ENCODE measurements at places on chromosomes 3 and 15.

- DNase-seq = no peak
These were observed 73.5 kb downstream of the EDEM1 start for GRCh38 chr3:5260992-5261501.

GRCh38 chr15:21271566-21271965, 168.7 kb downstream of the POTEB3 start:
- no peak for DNase-seq

DNA sequence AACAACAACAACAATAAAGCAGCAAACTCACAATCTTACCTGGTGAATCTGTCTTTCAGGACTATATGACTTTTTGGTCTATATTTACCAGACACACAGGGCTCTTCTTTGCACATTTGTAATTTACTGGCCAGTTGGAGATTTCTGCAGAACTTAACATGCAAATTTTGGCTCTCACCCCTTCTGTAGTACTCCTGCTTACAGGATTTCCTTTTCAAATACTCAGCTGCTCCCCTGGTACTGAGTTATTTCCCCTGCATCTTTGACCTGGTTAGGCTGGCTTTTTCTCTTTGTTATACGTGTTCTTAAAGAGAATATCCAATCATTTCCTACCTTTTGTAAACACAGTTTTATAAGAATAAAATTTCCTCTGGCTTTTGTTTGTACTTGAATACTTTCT, 228.0 kb downstream of the MBNL1 start:
- DNase-seq = no peak

- DNase-seq = no peak
These were observed 92.6 kb upstream of the ARRDC4 start for GRCh38 chr15:97867870-97868269.

GRCh38 chr3:134308350-134308891, 57.8 kb upstream of the RYK start:
- peak; percentile 74 for DNase-seq

- DNase-seq = no peak
These were observed 27.2 kb downstream of the PIK3CA start for GRCh38 chr3:179175358-179175757.

GRCh38 chr3:68060191-68060590, 405.8 kb upstream of the SUCLG2 start:
- no peak for DNase-seq

DNA sequence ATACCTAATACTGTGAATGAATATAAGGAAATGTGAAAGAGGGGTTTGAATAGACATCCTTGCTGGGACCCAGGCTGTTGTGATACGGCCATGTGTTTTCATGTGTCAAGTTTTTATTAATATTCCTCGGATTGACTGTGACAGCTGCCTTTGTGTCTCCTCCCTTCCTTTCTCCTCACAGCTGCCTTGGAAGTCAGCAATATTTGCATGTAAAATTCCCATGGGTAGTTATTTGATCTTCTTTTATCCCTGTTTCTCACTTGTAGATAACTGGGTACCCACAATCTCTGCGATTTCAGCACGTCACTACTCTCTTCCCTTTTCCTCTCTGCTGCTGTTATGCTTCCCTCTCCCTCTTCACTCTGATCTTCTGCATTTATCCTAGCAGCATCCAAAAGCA, 9.4 kb downstream of the GPR156 start:
- no peak for DNase-seq

DNA sequence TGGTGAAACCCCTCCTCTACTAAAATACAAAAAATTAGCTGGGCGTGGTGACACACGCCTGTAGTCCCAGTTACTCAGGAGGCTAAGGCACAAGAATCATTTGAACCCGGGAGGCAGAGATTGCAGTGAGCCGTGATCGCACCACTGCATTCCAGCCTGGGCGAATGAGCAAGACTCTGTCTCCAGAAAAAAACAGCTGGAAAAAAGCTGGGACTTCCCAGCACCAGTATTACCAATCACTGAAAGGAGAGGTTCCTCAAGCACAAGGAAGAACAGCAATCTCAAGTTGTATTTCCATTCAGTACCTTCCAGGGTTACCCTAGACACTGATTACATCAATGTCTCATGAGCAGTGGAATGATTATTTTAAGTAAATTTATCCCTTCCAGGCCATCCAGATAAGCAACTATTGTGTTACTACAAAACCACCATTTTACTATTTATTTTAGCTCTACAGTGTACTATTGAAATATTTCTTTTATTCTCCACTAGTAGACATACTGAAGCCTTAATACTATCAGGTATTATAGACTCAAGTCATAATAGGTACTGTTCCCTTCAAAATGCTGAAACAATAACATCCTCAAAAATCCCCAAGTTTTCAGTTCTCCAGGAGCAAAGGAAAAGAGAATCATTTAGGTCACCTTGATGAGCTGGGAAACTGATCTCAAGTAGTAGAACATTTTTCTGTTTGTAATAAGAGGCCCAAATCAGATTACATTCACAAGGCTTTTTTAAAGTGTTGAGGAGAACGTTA, 54.8 kb upstream of the VGLL4 start:
- DNase-seq = no peak

- DNase-seq = no peak
These were observed 22.0 kb downstream of the CGNL1 start for GRCh38 chr15:57398336-57398735.

DNA sequence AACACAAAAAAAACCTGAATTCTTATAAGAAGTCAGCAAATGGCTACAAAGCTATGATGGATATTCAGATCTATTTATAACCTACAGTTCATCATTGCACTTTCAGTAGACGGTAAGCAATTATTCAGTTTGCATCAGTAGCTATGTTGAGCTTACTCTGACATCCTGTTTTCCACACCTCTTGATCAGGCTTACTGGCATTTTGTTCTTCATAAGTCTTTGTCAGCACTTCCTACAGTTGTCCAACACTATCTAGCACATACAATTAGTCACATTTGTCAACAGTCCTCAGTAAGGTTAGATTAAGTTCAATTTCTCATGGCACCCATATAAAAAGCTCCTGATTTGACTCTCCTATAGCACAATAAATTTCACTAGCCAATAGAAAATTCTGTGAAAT, 71.2 kb upstream of the ST3GAL6 start:
- no peak for DNase-seq

DNA sequence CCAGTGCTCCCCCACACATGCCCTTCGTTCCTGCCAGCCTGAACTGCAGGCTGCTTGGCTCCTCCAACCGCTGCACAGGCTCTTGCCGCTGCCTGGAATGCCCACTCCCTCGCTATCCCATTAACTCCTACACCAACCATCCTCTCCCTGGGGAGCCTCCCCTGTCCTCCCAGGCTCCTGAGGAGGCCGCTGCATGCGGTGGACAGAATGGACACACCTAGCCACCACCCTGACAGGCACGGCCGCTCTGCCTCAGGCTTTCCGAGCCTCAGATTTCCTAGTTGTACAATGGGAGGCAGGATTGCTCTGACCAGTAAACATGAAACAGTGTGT, 2.3 kb downstream of the PLXNB1 start:
- no peak for DNase-seq

- DNase-seq = no peak
These were observed 1.0 kb downstream of the COPS2 start for GRCh38 chr15:49154359-49154758.

DNA sequence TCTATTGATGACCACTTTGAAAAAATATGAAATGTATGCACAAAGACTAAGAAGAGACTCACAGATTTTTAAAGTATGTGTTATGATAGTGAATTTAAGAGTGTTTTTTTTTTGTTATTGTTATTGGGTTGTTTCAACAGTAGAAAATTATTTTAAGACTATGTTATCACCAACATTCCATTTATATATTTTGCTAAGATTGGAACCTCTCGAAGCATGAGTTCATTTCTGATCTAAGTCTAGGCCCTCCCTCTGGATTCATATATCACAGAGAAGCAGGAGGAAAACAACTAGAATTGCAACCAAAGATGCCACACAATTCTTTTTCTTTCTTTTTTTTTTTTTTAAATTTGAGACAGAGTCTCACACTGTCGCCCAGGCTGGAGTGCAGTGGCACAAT, 46.8 kb downstream of the ITGB5 start:
- DNase-seq = no peak

GRCh38 chr15:77633913-77634265, 1.2 kb upstream of the LINGO1 start:
- no peak for DNase-seq

DNA sequence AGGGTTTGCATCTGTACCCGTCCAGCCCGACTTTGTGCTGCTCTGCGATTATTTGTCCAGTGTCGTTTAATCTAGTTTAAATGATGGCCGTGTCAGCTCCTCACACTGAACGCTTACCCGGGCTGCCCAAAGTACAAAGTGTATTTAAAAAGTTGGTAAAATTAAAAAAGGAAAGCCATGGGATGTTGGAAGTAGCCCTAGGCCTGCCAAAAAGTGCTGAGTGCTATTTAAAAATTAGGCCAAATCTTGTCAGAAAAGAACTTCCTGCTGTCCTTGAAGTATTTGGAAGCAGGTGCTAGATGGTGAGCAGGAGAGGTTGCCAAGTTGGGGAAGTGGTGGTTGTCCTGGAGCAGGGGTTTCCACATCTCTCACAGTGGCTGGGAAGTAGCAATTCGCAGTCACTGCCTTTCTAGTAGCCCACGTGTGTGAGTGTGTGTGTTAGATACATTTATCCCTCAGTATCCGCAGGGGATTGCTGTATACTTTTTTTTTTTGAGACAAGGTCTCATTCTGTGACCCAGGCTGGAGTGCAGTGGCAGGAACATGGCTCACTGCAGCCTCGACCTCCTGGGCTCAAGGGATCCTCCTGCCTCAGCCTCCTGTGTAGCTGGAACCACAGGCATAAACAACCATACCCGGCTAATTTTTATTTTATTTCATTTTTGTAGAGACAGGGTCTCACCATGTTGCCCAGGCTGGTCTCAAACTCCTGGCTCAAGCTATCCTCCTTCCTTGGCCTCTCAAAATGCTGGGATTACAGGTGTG, 664 bp downstream of the PPCDC start:
- DNase-seq = peak; percentile 61

DNA sequence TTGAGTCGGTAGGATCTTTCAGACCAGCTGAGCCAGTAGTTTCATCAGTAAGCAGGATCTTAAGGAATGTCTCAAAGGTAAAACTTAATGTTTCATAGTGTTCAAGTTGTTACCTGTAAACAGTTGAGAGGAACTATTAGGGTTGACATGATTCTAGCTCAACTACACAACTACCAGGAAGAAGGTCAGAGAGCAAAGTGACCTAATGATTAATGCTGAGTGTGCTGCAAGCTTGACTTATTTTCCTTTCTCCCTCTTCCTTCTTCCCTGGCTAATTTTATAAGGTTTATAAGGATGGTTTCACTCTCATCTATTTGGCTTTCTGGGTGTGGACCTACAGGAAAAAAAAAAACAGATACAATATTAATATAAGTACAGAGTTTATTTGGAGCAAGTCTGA, 30.2 kb upstream of the LHFPL4 start:
- no peak for DNase-seq

All from common myeloid progenitor, CD34-positive (primary cell).